ENCODE measurements at places on chromosomes 6 and 20. TPM values are rescaled to one million over a fixed set of nuclear protein-coding genes. Genes with fewer than 3 reads are reported as not detected.

DNA sequence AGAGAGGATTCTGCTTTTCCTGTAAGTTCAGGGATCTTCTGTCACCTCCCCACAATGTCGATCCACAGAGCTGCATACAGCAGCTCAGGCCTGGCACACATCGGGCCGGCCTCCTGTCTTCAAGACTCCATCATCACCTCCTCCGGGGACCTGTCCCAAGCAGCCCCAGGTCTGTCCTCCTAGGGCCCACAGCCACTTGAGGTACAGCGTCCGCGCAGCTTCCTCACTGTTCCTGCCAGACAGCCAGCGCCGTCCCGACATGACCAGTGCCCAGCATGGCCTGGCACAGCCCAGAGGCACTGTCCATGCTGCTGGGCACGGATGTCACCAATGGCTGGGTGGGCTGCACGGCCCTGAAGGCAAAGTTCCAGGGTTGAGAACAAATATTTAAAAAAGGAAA is 101.6 kb downstream of the DLL1 start:
- DNase-seq = no peak

DNA sequence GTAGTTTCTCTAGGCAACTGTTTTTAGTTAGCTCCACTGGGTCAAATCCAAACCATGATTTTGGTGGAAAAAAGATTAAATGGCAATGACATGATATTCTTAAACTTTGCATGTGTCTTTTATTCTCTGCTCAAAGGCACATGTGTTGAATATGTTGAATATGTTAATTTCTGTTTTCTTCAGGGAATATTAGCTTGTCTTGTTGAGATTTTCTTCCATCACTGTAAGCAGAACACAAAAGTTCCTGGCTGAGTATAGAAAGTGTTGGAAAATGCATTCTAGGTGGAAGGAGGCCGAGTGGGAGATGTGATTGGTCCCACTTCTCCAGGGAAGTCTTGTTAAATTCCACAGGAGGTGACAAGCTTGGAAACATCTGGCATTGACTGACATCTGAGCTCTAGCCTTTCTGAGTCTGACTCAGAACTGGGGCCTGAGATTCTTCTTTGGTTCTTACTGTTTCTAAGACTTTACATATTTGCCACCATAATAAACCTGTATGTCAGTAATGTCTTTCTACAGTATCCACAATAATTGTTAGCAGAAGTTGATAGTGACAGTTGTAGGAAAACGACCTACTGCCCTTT is 81.1 kb downstream of the LAMA4 start:
- DNase-seq = no peak

DNA sequence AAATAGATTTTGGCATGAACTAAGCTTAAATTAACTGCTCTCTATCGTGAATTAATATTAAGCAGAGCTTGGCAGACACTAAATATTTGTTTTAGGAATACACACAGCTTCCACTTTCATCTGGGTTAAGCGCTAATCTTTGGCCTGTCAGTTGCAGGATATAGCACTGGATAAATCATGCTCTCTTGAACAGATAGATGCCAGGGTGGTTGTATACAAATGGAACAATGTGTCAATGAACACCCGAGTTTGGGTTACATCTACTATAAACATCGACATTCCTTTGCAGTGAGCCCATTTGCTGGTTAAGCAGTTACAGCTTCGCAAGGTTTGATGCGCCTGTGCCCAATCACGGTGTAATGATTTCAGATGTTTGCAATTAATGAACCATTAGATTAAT is 338.2 kb upstream of the ZFP64 start:
- peak; percentile 87 for DNase-seq

TIAM2 gene
- 4.9 TPM for total RNA-seq

DNA sequence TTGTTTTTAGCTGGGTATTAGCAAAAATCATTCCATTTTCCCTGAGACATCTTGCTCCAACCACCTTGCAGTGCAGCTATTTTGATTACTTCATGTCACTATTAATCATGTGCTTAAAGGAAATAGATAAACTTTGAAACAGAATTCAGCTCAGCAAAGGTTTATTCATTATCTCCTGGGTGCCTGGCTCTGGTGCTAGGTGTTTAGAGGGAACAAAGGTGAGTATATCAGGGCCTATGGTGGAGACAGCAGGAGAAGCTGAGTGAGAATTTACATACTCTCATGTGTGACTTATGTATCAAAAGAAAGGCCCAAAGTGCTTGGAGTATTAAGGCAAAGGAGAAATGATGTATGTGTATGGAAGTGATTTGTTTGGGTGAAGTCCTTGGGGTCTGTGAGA is 63.8 kb upstream of the BMP2 start:
- DNase-seq = no peak

NKAIN4 gene
- 1.7 TPM for total RNA-seq

- DNase-seq = peak; percentile 47
Observed at GRCh38 chr20:31663838-31664695, 26.4 kb downstream of the COX4I2 start.

C20orf141 gene
- total RNA-seq = not detected

DNA sequence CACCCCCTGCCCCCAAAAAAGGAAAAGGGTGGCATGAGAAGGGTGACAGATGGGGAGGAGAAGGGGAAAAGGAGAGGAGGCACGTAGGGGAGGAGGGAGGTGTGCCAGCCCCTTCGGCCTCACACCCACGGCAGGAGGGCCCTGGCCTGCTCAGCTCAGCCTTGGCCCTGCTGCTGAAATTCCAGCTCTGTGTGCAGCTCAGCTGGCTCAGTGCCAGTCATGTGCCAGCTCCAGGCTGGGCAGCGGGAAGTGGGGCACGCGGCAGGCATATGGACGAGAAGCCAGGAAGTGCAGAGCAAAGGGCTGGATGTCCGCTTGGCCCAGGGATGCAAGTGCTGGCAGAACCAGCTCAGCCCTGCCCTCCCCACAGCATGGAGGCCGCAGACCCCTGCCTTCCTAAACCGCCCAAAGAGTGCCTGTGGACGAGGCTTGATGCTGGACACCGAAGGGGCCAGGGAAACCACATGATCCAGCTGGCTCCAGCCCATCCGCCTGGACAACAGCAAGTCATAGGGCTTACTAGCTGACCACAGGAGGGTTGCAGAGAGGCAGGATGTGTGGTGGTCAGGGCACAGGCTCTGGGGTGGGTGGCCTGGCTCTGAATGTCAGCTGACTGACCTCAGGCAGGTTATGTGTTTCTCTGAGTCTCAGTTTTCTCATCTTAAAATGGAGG is 60.2 kb downstream of the NOL4L start:
- DNase-seq = no peak

DNA sequence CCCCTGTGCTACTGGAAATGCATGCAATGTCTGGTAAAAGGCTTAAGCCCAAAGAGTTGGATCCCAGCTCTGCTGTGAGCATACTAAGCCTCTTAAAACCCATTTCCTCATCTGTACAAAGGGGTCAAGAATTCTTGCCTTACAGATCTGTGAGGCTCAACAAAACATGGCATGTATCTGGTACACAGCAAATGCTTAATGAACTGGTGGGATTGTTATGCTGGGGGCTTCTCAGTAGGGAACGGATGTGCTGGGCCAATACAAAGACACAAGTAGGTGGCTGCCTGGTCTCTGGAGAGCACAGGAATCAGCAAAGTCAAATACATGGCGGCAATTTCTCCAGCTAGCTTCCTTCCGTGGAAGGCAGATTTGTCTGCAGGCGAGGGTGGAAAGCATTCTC is 62.3 kb downstream of the LAMP5 start:
- no peak for DNase-seq

Measured in lung (tissue), 17 donors.